ENCODE measurements at places on chromosomes 1 and 21.

DNA sequence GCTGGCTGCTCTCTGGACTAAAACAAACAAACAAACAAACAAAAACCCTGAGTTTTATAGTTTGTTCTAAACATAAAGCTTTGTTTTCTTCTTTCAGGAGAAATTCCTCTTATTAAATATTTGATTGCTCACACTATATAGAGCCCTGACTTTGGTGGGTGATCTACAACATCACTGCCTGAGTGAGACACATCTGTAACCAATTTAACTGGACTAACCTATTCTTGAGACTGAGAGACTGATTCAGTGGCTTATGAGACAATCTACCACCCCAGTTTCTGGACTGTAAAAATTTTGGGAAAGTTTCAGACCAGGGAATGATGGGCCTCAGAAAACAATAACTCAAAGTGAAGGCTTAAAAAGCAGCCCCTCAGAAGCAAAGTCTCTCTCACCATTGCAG, 537.0 kb downstream of the NEGR1 start:
- no peak for DNase-seq

GRCh38 chr1:41612953-41613352, 128.5 kb upstream of the EDN2 start:
- DNase-seq = no peak

DNA sequence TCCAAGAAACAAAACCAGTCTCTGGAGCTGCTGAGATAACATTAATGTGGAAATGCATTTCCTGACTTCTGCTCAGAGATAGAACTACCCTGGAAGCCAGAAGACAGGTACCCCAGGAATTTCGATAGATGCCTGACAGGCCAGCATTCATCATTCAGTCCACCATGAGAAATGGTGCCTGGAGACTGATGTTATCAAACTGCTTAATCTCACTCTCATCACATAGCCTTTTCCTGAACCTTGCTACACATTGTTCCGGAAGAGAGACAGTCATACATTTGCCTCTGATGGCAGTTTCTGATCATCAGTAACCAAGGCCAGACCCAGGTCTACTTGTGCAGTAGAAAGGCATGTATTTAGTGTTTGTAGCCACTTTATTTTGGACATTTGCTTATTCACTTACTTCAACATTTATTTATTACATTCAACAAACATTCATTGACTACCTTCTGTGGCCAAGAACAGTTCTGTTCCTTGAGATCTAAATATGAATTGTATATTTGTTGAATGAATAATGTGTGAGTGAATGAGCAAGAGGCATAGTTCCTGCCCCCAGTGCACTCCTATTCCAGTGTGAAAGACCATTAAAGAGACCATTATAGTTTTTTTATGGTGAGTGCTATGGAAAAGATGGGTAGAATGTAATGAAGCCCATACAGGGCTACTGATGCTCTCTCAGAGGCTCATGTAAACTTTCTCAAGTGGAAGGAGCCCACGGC, 485.7 kb downstream of the NUF2 start:
- DNase-seq = no peak

DNA sequence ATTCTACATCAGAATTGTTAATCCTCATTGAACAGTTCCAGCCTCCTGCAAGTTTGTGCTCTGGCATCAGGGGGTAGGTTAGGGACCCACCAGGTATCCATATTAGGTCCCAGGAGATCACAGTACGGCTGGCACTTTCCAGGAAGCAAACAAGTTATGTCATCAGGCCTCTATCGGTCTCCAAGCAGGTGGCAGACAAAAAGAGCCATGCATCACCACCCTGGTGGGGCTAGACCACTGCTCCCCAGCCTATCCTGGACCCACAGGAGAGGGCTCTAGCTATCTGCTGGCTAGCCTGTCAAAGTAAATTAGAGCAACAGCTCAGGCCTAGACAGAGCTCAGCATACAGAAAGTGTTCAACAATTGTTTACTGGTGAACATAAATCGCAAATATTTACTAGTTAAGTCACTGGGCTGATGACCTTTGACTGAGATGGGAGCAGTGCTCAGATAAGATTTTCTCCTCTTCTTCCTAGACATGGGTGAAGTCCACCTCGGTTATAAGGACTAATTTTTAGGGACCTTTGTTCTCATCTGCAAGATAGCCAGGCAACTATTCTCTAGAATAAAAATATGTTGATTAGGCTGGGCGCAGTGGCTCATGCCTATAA, 6.4 kb downstream of the NUAK2 start:
- DNase-seq = no peak

GRCh38 chr1:246577720-246578106, 11.5 kb downstream of the CNST start:
- no peak for DNase-seq

All from NT2/D1 (cell line).